Activated T-helper 1 cell treated with anti-CD3 and anti-CD28 coated beads, Interleukin-12 subunit alpha, Interleukin-12 subunit beta, Interleukin-2, Interleukin-4 antibody, amounts not matched to agents 30 ng/mL and 10 ng/mL and 1 ng/mL, durations not matched to agents 14 hours and 24 hours and 36 hours (primary cell): ENCODE measurements at places on chromosomes 5 and 9.

DNA sequence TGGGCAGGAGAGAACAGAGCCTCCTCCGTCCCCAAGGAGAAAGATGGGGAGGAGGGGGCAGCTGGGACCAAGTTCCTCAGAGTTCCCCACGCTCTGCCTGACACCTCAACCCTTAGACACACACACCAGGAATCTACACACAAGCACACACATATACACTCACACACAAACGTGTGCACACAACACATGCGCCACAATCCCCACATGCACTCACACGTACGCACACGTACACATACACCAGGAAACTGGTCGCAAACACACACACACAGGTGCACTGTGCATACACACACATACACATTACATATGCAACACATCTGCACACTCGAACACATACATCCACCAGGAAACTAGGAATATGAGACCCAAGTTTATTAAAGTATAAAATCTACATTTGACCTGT is 50.4 kb downstream of the ROR2 start:
- H3K4me1 ChIP-seq, result peaks cover 14% of the 10 kb centered on the region
- no peaks in the 10 kb centered on the region for H3K36me3 ChIP-seq
- H3K4me3 ChIP-seq, result no peak overlapping the region
- H3K27me3 ChIP-seq, result peaks cover 11% of the 10 kb centered on the region
- no peak for DNase-seq

DNA sequence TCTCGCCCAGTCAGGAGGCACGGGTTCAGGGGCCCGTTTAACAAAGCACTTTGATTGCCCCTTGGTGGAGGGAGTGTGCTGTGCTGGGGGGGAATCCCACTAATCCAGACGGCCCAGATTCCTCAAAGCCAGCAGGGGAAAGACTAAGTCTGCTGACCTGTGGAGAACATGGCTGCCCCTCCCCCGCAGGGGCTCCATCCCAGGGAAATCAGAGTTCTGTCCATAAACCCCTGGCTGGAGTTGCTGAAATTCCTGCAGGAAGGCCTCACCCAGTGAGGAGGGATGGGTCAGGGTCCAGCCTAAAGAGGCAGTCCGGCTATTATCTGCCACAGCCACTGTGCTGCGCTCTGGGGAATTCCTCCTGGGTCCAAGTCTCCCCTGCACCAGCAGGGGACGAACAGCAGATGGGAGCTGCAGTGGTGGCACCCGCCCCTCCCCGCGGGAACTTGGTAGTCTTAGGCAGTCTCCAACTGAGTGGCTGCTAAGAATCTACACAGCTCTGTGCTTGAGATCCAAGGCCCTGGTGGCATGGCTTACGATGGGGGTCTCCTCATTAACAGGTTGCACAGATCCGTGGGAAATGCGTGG is 174.0 kb upstream of the DAB2 start:
- no peaks in the 10 kb centered on the region for H3K36me3 ChIP-seq
- H3K27ac ChIP-seq, result no peak overlapping the region
- DNase-seq, result no peak
- H3K4me1 ChIP-seq, result no peaks in the 10 kb centered on the region
- H3K4me3 ChIP-seq, result no peak overlapping the region

- H3K27ac ChIP-seq, result no peak overlapping the region
- no peak for DNase-seq
- H3K4me1 ChIP-seq, result no peaks in the 10 kb centered on the region
Observed at GRCh38 chr9:37342895-37343294, 79.6 kb upstream of the GRHPR start.

DNA sequence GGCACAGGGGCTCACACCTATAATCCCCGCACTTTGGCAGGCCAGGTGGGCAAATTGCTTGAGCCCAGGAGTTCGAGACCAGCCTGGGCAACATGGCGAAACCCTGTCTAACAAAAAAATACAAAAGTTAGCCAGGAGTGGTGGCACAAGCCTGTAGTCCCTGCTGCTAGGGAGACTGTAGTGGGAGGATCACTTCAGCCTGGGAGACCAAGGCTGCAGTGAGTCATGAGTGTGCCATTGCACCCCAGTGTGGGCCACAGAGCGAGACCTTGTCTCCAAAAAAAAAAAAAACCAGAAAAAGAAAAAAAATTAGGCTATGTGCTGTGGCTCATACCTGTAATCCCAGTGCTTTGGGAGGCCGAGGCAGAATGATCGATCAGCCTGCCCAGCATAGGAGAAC is 58.5 kb upstream of the EIF4EBP3 start:
- no peaks in the 10 kb centered on the region for H3K4me1 ChIP-seq
- peaks cover 30% of the 10 kb centered on the region for H3K36me3 ChIP-seq
- no peak overlapping the region for H3K27ac ChIP-seq
- no peak for DNase-seq
- H3K4me3 ChIP-seq, result no peak overlapping the region

DNA sequence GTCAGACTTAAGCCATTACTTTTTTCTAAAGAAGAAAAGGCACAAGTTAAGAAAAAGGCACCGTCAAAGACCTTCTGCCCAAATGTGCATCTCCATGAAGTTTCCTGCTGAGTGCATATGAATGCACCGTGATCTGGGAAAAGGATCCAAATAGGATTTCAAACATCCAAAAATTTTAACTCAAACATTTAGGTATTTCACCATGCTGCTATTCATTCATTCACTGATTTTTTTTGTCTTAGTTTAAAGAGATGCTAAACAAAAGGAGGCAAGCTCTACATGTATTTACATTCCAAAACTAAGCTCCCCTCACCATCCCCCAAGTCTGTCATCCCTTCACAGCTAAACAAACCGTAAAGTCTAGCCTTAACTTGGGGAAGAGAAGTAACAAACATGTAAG is 291.9 kb downstream of the ARL15 start:
- no peak overlapping the region for H3K4me3 ChIP-seq
- peaks cover 16% of the 10 kb centered on the region for H3K36me3 ChIP-seq
- H3K27ac ChIP-seq, result no peak overlapping the region
- H3K27me3 ChIP-seq, result no peaks in the 10 kb centered on the region

GRCh38 chr5:43780586-43780985 is 177.6 kb downstream of the NNT start:
- peaks cover 2% of the 10 kb centered on the region for H3K27me3 ChIP-seq
- H3K27ac ChIP-seq, result no peak overlapping the region
- H3K4me3 ChIP-seq, result no peak overlapping the region
- DNase-seq, result no peak
- no peaks in the 10 kb centered on the region for H3K36me3 ChIP-seq

- H3K27ac ChIP-seq, result no peak overlapping the region
- peaks cover 6% of the 10 kb centered on the region for H3K27me3 ChIP-seq
- no peaks in the 10 kb centered on the region for H3K4me1 ChIP-seq
- H3K36me3 ChIP-seq, result no peaks in the 10 kb centered on the region
- no peak for DNase-seq
- H3K4me3 ChIP-seq, result no peak overlapping the region
Observed at GRCh38 chr9:136142859-136143214, 24.2 kb upstream of the TMEM250 start.

- no peaks in the 10 kb centered on the region for H3K27me3 ChIP-seq
- H3K36me3 ChIP-seq, result peaks cover 40% of the 10 kb centered on the region
- H3K27ac ChIP-seq, result peak overlapping the region; percentile 86
- H3K4me3 ChIP-seq, result peak overlapping the region; percentile 100
- DNase-seq, result no peak
Observed at GRCh38 chr9:131270171-131271015, 5.9 kb downstream of the FAM78A start.

- H3K36me3 ChIP-seq, result no peaks in the 10 kb centered on the region
- no peak overlapping the region for H3K4me3 ChIP-seq
- H3K27ac ChIP-seq, result no peak overlapping the region
Observed at GRCh38 chr5:61053937-61054336, 108.3 kb downstream of the SMIM15 start.

GRCh38 chr5:173781816-173782670 is 106.1 kb upstream of the CPEB4 start:
- DNase-seq, result peak; percentile 40
- peaks cover 5% of the 10 kb centered on the region for H3K36me3 ChIP-seq
- peaks cover 26% of the 10 kb centered on the region for H3K4me1 ChIP-seq
- no peak overlapping the region for H3K4me3 ChIP-seq

DNA sequence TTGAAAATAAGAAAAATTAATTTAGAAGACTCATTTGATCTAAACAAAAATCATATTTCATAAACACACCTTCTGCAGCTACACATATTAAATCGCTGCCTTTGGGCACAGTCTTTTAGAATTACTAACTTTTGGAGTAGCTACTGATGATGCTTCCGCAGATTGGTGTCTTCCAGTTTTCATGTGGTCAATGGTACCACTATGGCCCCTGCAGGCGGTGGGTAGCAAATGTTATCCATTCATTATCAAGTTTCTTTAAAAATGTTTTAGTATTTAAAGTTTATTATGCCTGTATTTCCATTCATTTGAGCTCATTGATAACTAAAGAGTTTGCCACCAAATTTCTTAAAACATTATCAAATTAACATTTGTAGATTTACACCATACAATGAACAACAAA is 122.9 kb upstream of the GRAMD2B start:
- no peaks in the 10 kb centered on the region for H3K36me3 ChIP-seq
- no peak overlapping the region for H3K4me3 ChIP-seq
- no peak for DNase-seq
- H3K4me1 ChIP-seq, result no peaks in the 10 kb centered on the region

GRCh38 chr9:98383758-98384157 is 128.3 kb upstream of the TBC1D2 start:
- no peak overlapping the region for H3K27ac ChIP-seq
- H3K4me1 ChIP-seq, result no peaks in the 10 kb centered on the region
- H3K4me3 ChIP-seq, result no peak overlapping the region
- H3K36me3 ChIP-seq, result no peaks in the 10 kb centered on the region
- H3K27me3 ChIP-seq, result no peaks in the 10 kb centered on the region
- DNase-seq, result no peak

GRCh38 chr5:176533894-176534611 is 3.1 kb downstream of the RNF44 start:
- H3K27ac ChIP-seq, result peak overlapping the region; percentile 97
- H3K4me1 ChIP-seq, result peaks cover 53% of the 10 kb centered on the region
- peaks cover 20% of the 10 kb centered on the region for H3K36me3 ChIP-seq
- DNase-seq, result peak; percentile 46
- H3K4me3 ChIP-seq, result peak overlapping the region; percentile 96

DNA sequence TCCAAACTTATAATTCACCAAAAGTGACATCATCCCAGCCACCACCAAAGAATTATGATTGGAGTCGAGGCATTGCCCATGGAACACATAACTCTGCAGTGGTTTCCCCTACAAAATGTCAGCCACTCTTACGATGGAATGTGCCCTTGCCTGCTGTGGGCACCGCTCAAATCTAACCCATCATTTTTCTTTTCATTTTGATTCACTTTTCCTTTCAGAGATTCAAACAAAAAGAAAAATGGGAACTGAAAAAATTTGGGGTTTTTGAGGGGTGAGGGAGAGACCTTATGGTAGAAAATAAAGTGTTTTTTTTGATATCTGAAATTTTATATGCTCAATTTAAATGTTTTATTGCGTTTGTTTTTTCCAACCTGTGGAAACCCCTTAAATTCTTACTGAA is 28.1 kb downstream of the SMARCA2 start:
- no peak for DNase-seq
- no peak overlapping the region for H3K27ac ChIP-seq
- H3K27me3 ChIP-seq, result no peaks in the 10 kb centered on the region
- peaks cover 59% of the 10 kb centered on the region for H3K36me3 ChIP-seq
- H3K4me1 ChIP-seq, result peaks cover 39% of the 10 kb centered on the region

GRCh38 chr5:7053528-7054209 is 340.4 kb downstream of the TENT4A start:
- no peaks in the 10 kb centered on the region for H3K27me3 ChIP-seq
- no peaks in the 10 kb centered on the region for H3K4me1 ChIP-seq
- H3K27ac ChIP-seq, result no peak overlapping the region
- no peak overlapping the region for H3K4me3 ChIP-seq

- no peaks in the 10 kb centered on the region for H3K36me3 ChIP-seq
- peaks cover 7% of the 10 kb centered on the region for H3K27me3 ChIP-seq
- H3K4me3 ChIP-seq, result no peak overlapping the region
- H3K4me1 ChIP-seq, result no peaks in the 10 kb centered on the region
Observed at GRCh38 chr9:122797316-122798063, 2.4 kb upstream of the OR1K1 start.

DNA sequence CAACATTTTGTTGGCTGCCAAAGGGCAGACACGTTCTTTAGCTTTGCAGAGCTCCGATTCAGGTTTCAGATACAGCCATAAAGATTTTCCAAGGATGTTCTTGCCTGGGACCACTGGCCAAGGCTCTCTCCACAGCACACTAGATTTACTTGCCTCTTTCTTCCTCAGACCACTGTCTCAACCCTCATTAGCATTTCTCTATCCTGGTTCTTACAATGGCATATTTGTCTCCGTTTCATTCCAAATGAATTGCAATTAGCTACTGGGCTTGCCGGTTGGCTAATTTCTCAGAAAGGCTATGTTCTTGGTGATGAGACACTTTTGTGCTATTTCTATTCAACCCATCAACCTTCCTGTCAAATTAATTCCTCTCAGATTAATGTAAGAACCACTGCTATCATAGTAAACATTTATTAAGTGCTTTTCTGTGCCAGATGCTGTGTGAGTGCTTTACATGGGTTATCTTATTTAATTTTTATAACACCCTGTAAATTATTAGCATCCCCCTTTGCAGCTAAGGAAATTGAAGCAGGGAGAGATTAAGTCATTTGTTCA is 118.4 kb upstream of the NR3C1 start:
- H3K27me3 ChIP-seq, result peaks cover 2% of the 10 kb centered on the region
- no peak overlapping the region for H3K27ac ChIP-seq
- H3K4me1 ChIP-seq, result no peaks in the 10 kb centered on the region
- no peak for DNase-seq
- no peak overlapping the region for H3K4me3 ChIP-seq
